Spinal cord (tissue), 10 donors: ENCODE measurements at places on chromosomes 2 and 18. TPM values are rescaled to one million over a fixed set of nuclear protein-coding genes. Genes with fewer than 3 reads are reported as not detected.

Gene PIEZO2
- total RNA-seq, result 30.2 TPM

Gene PLCL1
- 22.0 TPM for total RNA-seq

Gene KCNG3
- 0.28 TPM for total RNA-seq

Gene TMEM200C
- total RNA-seq, result 7.9 TPM

Gene MYCN
- 8.7 TPM for total RNA-seq

Gene FEV
- not detected for total RNA-seq

- DNase-seq, result no peak
Measured at GRCh38 chr2:40266201-40266600, 185.7 kb downstream of the SLC8A1 start.

DNA sequence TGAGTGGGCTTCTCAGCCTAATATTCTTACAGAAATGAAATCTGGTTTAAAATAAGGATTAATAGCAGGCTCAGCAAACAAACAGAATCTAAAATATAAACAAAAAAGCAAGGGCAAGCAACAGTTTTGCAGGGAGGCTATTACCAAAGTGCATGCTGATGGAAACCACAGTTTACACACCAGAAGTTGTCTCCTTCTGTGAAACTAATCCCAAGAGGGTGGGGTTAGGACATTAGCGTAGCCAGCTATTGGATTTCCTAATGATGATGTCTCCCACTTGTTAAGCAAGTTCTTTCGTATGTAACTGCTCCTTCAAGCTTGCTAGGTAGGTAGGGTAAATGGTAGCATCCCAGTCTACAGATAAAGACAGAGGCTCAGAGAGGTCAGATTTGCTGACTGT is 65.0 kb upstream of the TSPYL6 start:
- no peak for DNase-seq

GRCh38 chr2:106296182-106296815 is 102.2 kb upstream of the UXS1 start:
- no peak for DNase-seq

- no peak for DNase-seq
Measured at GRCh38 chr2:200199576-200200263, 106.8 kb upstream of the SPATS2L start.

- no peak for DNase-seq
Measured at GRCh38 chr2:100383954-100384353, 33.5 kb downstream of the CHST10 start.

DNA sequence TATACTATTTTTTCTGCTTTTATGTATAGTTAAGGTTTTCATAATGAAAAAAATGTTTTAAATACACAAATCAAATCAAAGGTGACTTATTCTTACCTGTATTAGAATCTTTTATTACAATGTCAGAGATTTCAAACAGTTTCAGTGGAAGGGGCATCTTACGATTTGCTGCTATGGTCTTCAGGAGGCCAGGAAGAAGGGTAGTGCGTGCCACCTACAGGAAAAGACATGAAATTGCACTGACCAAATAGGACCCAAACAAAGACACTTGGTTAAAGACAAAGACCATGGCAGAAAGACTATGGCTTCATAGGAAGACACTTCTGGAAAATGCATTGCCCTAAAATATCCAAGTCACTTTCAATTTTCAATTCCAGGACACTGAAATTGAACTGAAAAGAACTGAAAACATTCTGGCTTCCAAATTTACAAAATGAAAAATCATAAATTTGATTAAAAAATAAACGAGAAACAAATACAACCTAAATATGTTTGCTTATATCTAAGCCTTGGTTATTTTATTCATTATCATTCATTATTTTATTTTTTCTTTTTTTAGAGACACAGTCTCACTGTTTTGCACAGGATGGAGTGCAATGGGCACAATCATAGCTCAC is 42.1 kb downstream of the FARSB start:
- peak; percentile 17 for DNase-seq

- DNase-seq, result no peak
Measured at GRCh38 chr18:59029663-59030429, 109.8 kb upstream of the SEC11C start.

DNA sequence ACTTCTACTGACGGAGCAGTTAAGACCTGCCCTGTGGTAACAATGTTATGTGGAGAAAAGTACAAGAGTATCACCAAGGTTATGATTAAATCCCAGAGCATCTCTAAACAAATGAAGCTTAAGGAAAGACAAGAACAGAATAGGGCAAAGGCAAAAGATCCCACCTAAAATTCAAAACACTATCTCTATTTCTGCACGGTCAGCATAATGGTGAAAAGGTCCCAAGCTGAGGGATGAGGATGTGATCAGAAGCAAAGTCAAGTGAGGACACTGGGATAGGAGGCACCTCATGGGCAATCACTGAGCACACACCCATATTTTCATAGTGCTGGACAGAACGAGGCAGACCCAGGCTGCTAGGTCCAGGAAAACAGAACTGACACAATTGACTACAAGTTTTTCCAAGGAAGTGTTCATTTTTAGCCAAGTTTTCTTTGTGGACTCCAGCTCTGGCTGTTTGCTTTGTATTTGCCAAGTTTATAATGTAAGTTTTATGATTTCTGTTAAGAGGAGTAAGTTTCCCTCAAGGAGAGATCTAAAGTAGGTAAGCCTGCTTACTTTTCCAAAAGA is 77.8 kb downstream of the NCKAP5 start:
- no peak for DNase-seq

GRCh38 chr2:95030496-95030895 is 5.0 kb downstream of the MAL start:
- DNase-seq, result no peak

GRCh38 chr2:60472041-60472440 is 81.4 kb downstream of the BCL11A start:
- no peak for DNase-seq

- no peak for DNase-seq
Measured at GRCh38 chr2:79200762-79201161, 41.2 kb upstream of the REG3A start.

DNA sequence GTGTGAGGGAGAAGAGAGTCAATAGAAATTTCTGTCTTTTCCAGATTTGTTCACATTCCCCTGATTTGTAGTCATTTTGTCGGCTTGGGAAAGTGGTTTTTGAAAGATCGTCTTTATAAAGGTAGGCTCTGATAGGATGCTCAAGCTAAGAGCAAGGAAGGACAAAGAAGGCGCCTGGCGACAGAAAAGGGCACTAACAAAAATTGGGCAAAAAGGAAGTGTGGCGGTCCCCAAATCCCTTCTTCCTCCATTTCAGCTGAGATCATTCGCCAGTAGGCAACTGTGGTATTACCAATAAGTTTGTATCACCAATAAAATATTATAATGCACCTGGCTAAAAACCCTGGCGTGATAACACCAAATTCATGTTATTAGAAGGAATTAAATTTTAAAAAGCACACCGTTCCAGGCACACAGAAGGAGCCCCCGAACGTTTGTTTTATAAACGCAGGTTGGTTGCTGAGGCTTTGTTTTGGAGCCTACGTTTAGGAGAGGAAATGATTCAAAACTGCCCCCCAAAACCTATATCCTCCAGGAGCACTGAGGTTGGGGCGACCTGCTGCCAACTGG is 756 bp upstream of the PTPN4 start:
- DNase-seq, result no peak

DNA sequence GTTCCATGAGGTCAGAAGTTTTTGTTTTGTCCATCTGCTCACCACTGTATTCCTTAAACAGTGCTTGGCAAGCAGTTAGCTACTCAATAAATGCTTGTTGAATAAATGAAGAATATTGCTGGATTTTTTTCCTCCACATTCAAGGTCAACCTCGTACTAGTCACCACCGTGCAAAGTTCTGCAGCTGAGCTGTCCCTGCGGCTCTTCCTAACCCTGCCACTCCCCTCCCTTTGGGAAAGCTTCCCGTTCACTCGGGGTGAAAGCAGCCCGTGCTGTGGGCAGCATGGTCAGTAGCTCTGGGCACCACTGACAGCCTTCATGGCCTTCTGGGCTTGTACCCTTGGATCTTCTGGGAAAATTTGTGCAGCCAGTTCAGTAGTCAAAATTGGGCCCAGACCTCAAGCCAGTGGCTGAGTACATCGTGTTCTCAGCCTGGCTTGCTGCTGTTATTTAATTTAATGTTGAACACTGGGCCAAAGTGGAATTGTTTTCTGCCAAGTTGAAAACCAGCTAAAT is 469.3 kb upstream of the RAB12 start:
- DNase-seq, result no peak

- peak; percentile 59 for DNase-seq
Measured at GRCh38 chr18:77765468-77765867, 515.8 kb downstream of the GALR1 start.

DNA sequence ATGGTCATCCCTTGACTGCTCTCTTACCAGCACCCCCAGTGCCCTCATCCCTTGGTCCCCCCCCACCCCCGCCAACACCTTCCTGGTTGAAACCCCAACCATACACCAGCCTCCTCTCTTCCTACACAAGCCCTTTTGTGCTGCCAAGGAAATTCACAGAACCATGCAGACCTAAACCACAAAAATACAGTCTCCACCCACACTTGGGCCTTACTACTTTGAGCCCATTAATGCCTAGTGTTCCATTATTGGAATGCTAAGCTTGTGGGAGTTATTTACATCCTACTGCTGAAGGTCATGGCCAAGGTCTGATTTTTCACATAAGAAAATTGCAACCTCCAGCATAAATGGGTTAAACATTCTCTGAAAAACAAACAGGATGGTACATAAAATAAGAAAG is 4.1 kb upstream of the CRACDL start:
- no peak for DNase-seq

GRCh38 chr18:60676815-60677214 is 304.2 kb upstream of the MC4R start:
- no peak for DNase-seq
